ENCODE measurements at places on chromosomes 11 and 22. TPM values are rescaled to one million over a fixed set of nuclear protein-coding genes. Genes with fewer than 3 reads are reported as not detected.

OR4C46 gene
- total RNA-seq, result not detected

SUSD2 gene
- total RNA-seq, result 57.1 TPM

JAML gene
- total RNA-seq, result not detected

GRAP2 gene
- not detected for total RNA-seq

CCDC73 gene
- total RNA-seq, result not detected

All from A549 treated with CORT108297 at 1 μM for 4 hours (cell line).